ENCODE measurements at places on chromosomes 11 and 22.

DNA sequence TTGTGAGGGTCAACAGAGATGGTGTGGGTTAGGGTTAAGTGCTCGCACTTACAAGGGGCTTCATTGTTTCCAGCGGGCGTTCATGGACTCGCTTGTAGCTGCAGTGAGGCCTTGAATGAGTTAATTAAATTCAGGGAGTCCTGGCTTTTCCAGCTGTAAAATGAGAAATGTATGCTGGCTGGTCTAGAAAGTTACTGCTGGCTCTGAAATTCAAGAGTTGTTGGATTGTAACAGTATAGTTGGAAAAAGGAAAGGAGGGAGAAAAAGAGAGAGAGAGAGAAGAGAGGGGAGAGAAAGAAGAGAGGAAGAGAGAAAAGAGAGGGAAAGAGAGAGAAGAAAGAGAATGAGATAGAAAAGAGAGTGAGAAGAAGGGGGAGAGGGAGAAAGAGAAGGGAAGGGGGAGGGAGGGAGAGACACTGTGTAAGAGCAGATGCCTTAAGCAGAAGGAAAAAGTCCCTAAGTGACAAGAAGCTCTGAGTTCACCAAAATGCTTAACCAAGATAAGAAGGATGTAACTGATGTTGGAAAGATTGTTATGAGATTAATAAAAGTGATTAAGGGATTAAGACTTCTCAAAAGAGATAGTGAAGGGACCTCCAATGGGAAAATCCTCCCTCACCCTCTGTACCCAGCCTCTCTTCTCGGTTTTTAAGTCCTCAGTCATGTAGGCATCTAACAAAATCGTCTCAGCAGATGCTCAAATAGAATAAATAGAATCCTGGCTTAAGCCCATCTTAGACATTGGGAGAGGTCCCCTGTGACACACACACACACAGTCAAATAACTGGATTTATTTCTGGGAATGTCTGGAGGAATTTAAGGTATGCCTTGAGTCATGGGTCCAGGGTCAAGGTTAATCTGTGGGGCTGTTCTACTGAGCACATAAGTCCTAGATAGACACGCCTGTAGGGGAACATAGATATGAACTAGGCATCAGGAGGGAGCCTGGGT lies 477.9 kb downstream of the MIAT start:
- no peak for DNase-seq

DNA sequence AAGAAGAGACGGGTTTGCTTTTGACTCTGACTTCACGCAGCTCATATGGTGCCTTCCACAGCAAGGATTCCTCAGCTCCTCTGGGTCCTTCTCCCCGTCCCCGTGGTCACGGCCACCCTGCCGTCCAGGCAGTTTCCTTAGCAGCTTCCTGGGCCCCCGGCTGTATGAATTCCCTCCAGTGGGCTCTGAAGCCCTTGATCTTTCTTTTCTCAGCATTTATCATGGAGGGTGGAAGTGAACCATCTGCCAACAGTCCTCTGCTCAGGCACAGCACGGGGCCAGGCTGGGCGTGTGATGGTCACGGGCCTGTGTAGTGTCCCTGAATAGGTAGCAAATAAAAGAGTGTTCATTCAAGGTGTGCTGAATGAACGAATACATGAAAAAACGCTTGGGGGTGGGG lies 782.4 kb downstream of the BRD1 start:
- no peak for DNase-seq

- DNase-seq, result no peak
These were observed 45.0 kb downstream of the CASP12 start for GRCh38 chr11:104853276-104853675.

DNA sequence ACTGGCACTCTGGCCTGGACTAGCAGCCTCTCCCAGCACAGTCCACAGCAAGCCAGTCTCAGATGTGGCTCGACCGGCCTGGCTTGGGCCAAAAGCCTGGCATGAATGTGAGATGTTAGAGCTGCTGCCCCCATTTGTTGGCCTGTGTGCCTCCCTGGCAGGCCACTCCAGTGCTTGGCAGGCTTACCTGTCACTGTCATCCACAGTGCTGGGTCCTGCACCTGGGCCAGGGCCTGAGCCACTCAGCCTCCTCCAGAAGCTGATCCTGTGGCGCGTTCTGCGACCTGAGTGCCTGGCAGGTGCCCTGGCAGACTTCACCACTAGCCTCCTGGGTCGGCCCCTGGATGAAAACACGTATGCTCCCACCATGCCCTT lies 36.1 kb downstream of the RRP8 start:
- DNase-seq, result no peak

- DNase-seq, result peak; percentile 84
These were observed 4.2 kb downstream of the SPI1 start for GRCh38 chr11:47373876-47374719.

- no peak for DNase-seq
These were observed 129.4 kb downstream of the OSBP2 start for GRCh38 chr22:30824096-30824495.

GRCh38 chr22:20015187-20015625 lies 1.4 kb downstream of the ARVCF start:
- DNase-seq, result no peak

- peak; percentile 49 for DNase-seq
These were observed 11.2 kb upstream of the IGLL1 start for GRCh38 chr22:23591201-23591791.

Data from CD4-positive, alpha-beta T cell treated with Interleukin-10 for 1 hour (primary cell).